ENCODE measurements at places on chromosomes 12 and 14. TPM values are rescaled to one million over a fixed set of nuclear protein-coding genes. Genes with fewer than 3 reads are reported as not detected.

GRCh38 chr14:74853581-74853980 lies 22.4 kb downstream of the PROX2 start:
- no peak overlapping the region for H3K27ac ChIP-seq
- no peaks in the 10 kb centered on the region for H3K36me3 ChIP-seq
- H3K4me3 ChIP-seq: no peak overlapping the region

- H3K4me1 ChIP-seq: no peaks in the 10 kb centered on the region
- no peak for DNase-seq
- H3K4me3 ChIP-seq: no peak overlapping the region
- H3K27ac ChIP-seq: no peak overlapping the region
- no peaks in the 10 kb centered on the region for H3K27me3 ChIP-seq
Observed at GRCh38 chr12:115245020-115245419, 561.0 kb upstream of the TBX3 start.

- H3K27me3 ChIP-seq: no peaks in the 10 kb centered on the region
- DNase-seq: no peak
- no peak overlapping the region for H3K4me3 ChIP-seq
Observed at GRCh38 chr12:107118624-107119023, 25.3 kb upstream of the CRY1 start.

DNA sequence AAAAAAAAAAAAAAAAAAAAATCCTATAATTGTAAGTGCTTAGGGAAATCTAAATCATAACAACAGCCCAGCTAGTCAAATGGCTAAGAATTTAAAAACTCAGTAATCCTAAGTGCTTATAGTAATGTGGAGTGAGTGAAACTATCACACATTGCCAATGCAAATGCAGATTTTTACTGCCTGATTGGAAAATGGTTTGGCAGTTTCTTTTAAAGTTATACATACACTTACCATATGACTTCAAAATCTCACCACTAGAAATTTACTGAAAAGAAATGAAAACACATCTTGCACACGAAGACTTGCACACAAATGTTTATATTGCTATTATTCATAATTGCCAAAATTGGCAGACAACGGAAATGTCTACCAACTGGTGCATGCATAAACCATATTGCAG lies 51.3 kb upstream of the STXBP6 start:
- no peak for DNase-seq
- no peaks in the 10 kb centered on the region for H3K4me1 ChIP-seq
- H3K27ac ChIP-seq: no peak overlapping the region
- no peak overlapping the region for H3K4me3 ChIP-seq
- no peaks in the 10 kb centered on the region for H3K27me3 ChIP-seq
- no peaks in the 10 kb centered on the region for H3K36me3 ChIP-seq

GRCh38 chr12:105907982-105908381 lies 230.8 kb downstream of the NUAK1 start:
- no peak overlapping the region for H3K27ac ChIP-seq
- no peak for DNase-seq
- H3K36me3 ChIP-seq: no peaks in the 10 kb centered on the region
- H3K4me1 ChIP-seq: no peaks in the 10 kb centered on the region
- H3K4me3 ChIP-seq: no peak overlapping the region

DNA sequence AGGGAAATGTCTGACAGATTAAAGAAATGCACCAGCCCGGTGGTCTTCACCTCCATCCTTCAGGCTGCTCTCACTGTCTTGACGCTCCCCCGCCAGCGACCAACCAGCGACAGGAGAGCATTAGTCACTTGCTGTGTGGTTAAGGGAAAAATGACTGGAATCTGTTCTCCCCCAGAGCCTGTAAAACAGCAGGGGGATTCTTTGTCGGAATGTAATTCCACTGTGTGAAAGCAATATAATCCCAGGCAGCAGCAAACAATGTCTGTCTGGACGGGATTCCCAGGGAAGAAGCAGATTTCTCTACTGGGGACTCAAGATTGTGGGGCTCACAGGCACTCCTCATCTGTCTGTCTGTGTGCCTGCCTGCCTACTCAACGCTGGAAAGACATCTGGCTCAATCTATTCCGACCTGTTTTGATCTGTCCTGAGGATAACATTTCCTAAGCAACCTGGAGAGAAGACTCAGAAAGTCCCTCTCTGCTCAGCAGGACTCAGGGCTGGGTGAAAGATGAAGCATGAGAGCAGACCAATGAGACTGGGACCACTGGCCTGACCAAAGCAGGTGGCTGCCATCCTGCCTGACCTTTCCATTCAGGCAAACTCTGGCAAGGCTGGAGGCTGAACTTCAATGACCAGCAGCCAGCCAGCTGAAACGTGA lies 54.6 kb downstream of the NUAK1 start:
- peaks cover 5% of the 10 kb centered on the region for H3K36me3 ChIP-seq
- H3K4me3 ChIP-seq: no peak overlapping the region
- H3K27me3 ChIP-seq: no peaks in the 10 kb centered on the region
- DNase-seq: peak; percentile 57
- H3K27ac ChIP-seq: peak overlapping the region; percentile 56
- H3K4me1 ChIP-seq: peaks cover 10% of the 10 kb centered on the region

DNA sequence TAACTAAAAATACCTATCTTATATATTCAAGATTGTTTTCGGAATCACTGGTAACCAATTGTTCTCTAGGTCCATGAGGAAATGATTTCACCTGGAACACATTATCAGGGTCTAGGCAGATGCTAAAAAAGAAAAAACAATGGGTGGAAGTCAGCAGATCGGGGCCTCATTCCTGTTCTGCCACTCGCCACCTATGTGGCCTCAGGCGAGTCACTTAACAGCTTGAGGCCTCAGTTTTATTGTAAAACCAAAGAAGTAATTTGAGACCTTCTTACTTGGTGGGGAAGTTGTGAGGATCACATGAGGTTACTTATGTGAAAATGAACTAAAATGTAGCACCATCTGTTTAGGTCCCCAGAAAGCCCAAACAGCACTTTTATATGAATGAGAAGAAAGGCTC lies 6.2 kb upstream of the RNASE10 start:
- H3K27me3 ChIP-seq: no peaks in the 10 kb centered on the region
- no peak overlapping the region for H3K4me3 ChIP-seq
- peaks cover 2% of the 10 kb centered on the region for H3K4me1 ChIP-seq
- H3K27ac ChIP-seq: no peak overlapping the region
- no peaks in the 10 kb centered on the region for H3K36me3 ChIP-seq
- DNase-seq: peak; percentile 13

DNA sequence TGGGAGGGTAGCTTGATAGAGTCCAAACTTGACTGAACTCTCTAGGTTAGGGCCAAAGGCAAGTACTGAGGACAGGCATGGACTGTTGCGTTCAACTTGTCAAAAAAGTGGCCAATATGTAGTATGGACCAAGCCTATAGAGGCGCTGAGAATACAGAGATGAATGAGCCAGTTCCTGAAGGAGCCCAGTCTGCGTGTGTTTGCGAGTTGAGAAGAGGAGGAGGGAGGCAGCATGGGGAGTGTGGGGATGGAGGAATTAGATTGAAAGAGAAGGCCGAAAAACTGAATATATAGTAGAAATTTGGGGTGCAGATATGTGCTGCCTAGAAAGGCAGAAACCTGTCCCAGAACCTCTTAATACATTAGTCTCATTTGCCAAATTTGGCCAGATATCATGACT lies 412.4 kb downstream of the PCNX1 start:
- no peaks in the 10 kb centered on the region for H3K27me3 ChIP-seq
- no peak for DNase-seq
- H3K4me3 ChIP-seq: peak overlapping the region; percentile 89
- H3K27ac ChIP-seq: no peak overlapping the region
- no peaks in the 10 kb centered on the region for H3K4me1 ChIP-seq

- H3K36me3 ChIP-seq: no peaks in the 10 kb centered on the region
- no peaks in the 10 kb centered on the region for H3K4me1 ChIP-seq
- no peaks in the 10 kb centered on the region for H3K27me3 ChIP-seq
- no peak overlapping the region for H3K4me3 ChIP-seq
Observed at GRCh38 chr14:55609681-55610080, 29.7 kb downstream of the KTN1 start.

DNA sequence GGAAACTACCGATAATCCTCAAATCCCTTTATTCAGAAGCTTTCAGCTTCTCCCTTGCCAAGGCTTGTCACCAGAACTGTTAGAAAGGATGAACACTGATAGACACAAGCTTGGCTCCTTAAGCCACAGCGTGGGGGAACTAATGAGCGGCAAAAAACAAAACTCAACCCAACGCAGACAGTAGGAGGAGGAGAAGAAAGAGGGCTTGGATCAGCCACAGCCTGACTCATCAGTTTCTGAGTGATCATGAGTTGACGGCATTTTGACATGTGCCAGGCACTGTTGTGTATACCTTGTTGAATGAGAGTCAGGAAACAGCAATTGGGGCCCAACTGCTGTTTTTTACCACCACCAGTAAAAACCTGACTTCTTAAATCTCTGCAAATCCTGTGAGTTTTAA lies 23.7 kb downstream of the PLXNC1 start:
- H3K27me3 ChIP-seq: peaks cover 87% of the 10 kb centered on the region
- DNase-seq: no peak
- H3K4me1 ChIP-seq: peaks cover 2% of the 10 kb centered on the region
- H3K27ac ChIP-seq: no peak overlapping the region

GRCh38 chr12:3249081-3249800 lies 172.1 kb downstream of the TSPAN9 start:
- no peak overlapping the region for H3K27ac ChIP-seq
- no peak for DNase-seq
- no peaks in the 10 kb centered on the region for H3K4me1 ChIP-seq
- no peak overlapping the region for H3K4me3 ChIP-seq

GRCh38 chr12:96513681-96514080 lies 24.3 kb downstream of the CFAP54 start:
- no peaks in the 10 kb centered on the region for H3K27me3 ChIP-seq
- no peaks in the 10 kb centered on the region for H3K4me1 ChIP-seq
- H3K36me3 ChIP-seq: no peaks in the 10 kb centered on the region
- DNase-seq: no peak
- no peak overlapping the region for H3K27ac ChIP-seq

GRCh38 chr14:23776296-23776695 lies 140.1 kb downstream of the DHRS2 start:
- H3K27ac ChIP-seq: no peak overlapping the region
- no peaks in the 10 kb centered on the region for H3K4me1 ChIP-seq
- H3K4me3 ChIP-seq: no peak overlapping the region
- no peaks in the 10 kb centered on the region for H3K36me3 ChIP-seq

DNA sequence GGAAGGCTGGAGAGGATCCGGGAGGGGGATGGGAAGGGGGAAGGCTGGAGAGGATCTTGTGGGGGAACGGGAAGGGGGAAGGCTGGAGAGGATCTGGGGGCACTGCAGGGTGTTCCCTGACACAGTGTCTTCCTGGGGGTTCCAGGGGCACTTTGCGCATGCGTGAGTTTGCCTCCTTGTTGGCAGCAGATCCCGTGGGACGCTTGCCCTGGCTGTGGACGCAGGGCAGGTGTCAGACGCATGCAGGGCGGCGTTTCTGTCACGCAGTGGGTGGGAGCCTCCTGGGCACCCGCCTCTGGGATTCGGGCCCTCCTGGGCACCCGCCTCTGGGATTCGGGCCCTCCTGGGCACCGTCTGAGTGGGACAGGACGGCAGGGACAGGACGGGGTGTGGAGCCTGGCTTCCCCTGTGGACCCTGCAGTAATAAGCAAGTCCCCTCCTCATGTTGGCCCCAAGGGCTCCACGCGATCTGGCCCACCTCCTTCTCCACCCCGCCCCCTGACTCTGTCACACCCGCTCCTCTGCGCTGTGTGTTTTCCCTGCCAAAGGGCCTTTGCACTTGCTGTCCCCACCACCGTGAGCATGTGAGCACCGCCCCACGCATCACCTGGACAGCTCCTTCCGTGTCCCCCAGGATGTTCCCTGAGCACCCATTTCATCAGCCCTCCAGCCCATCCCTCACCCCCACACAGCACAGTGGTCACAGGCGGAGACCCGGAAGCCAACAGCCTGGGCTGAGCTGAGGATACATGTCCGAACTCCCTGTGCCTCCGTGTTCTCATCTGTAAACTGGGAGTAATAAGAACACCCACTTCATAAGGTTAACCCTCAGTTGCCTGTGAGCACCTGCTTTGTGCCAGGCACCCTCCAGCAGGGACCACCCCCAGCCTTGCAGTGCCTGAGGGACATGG lies 4.4 kb downstream of the MMP17 start:
- no peak for DNase-seq
- peaks cover 23% of the 10 kb centered on the region for H3K4me1 ChIP-seq
- no peak overlapping the region for H3K27ac ChIP-seq
- H3K4me3 ChIP-seq: no peak overlapping the region

GRCh38 chr12:13443498-13443897 lies 247.0 kb downstream of the EMP1 start:
- no peaks in the 10 kb centered on the region for H3K4me1 ChIP-seq
- H3K27me3 ChIP-seq: no peaks in the 10 kb centered on the region
- no peak for DNase-seq
- no peak overlapping the region for H3K27ac ChIP-seq
- no peak overlapping the region for H3K4me3 ChIP-seq
- H3K36me3 ChIP-seq: no peaks in the 10 kb centered on the region

DNA sequence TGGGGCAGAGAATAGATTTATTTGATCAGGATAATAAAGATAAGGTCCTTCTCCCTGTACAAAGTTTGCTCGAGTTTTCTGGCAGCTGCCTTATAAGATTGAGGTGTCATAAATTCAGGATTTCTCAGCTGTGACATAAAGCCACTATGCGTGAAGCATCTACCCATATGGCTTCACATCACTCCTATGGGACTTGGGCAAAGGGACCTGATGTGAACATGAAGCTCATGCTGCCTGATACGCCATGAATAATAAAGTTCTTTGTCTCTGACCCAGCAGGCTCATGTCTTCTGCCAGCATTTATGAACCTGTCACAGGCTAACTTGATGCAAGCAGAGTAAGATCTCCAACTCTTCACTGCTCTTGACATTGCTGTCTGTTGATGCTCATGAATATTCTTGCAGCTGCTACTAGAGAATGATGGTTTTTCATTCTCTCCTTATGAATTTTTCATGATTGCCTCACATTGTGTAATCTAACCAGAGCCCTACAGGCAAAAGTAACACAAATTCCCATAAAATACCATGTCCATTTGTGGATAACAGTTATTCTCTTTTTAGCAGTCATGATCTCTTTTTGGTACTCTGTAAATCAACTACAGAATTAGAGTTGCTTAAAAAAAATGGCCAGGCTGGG lies 49.0 kb upstream of the CPNE8 start:
- no peak overlapping the region for H3K4me3 ChIP-seq
- no peaks in the 10 kb centered on the region for H3K4me1 ChIP-seq
- no peak for DNase-seq
- no peaks in the 10 kb centered on the region for H3K27me3 ChIP-seq
- no peak overlapping the region for H3K27ac ChIP-seq

KLHL33 gene
- not detected for total RNA-seq

RFX4 gene
- not detected for total RNA-seq

KRT75 gene
- total RNA-seq: not detected

SAMD15 gene
- 0.99 TPM for total RNA-seq

VDR gene
- total RNA-seq: 0.65 TPM

TPPP2 gene
- not detected for total RNA-seq

CRIP1 gene
- 1.2 TPM for total RNA-seq
